ENCODE measurements at places on chromosomes 11 and 22.

- DNase-seq = no peak
Observed at GRCh38 chr11:120786206-120786735, 237.6 kb upstream of the TBCEL start.

DNA sequence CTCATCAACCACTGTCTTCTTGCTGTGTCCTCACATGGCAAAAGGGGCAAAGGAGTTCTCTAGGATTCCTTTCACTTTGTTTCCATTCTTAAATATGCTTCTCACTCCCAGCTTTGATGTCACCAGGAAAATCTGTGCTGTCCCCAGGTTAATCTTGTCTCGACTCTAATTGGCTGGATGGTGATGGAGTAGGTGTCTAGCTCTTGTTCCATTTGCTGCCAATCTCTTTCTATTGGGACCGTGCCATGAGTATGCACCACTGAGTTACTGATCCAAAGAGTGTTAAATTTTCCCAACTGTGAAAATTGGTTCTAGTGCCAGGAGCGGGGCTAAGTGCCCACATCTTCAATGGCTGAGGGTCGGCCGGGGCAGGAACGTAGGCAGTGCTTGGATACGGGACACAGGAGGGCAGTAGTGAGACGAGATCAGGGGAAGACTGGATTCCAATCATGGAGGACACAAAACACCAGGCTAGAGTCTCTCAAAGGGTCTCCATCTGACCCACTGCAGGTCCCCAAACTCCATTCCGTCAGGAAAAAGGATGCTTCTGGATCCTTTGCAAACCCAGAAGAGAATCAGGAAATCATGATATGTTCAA, 47.7 kb upstream of the CSNK2A3 start:
- DNase-seq = no peak

DNA sequence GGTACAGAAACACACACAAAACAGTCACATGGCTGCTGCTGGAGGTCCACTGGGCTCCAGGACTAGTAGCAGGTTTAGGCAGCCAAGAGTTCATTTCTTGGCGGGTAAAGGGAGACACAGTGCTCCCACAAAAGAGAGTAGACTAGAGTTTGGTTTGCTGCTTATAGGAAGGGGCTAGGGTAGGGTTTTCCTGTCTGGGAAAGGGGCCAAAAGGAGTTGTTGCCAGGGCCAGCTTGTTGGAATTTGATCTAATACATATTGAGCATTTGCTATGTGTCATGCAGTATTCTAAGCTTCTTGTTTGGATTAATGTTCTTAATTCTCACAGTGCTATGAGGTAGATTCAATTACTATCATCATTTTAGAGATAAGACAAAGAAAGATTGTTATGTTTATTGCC, 195.1 kb upstream of the PLET1 start:
- DNase-seq = no peak

DNA sequence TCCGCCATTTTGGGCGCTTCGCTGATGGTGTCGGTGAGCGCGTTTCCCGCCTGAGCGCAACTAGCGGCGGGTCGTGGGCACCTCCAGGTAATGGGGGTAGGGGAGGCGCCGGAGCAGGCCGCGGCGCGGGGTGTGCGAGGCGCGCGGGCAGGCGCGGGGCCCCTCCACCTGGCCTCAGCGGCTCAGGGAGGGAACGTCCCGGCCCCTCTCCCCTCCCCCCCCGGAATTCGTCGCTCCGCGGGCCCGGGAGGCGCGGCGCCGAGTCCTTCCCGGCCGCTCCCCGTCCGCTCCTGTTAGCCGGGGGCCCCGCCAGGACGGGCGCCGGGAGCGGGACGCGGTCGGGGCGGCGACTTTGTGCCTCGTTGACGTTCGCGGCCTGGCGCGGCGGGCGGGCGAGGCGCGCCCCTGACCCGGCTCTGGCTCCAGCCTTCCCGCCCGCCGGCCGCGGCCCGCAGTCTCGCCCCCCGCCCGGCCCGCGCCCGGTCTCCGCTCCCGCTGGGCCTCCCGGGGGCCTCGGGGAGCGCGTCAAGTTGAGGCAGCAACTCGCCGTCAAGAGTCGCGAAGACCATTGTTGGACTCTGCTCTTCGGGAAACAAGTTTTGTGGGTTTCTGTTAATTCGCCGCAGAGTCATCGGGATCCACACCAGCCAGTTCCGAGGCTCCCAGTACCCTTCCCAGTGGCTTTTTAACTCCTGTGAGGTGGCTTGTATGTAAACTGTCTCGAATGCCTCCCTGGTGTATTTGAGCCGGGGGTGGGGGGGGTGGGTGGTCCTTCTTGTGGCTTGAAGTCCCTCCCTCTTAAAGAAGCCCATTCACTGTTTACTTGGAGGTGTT, at the start of gene PPP6R3:
Gene PPP6R3 (plus strand): TSS at position 12 of the 834 bp plus-strand sequence. CDS start 76,913 bp downstream, outside the sequence.
- no peak for DNase-seq

DNA sequence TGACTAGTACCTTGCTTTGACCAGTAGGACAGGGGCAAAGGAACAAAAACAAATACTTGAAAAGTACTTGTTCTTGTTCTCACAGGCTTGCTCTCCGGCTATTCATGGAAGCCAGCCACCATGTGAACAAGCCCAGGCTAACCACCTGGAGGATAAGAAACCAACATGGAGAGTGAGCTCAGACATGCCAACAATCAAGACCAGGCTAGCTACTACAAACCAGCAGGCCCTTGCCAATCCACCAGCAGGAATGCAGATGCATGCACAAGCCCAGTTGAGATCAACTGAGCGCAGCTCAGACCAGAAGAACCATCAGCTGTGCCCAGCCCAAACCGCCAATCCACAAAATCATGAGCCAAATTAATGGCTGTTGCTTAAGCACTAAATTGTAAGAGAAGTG, 180.1 kb upstream of the ISX start:
- no peak for DNase-seq

- no peak for DNase-seq
Observed at GRCh38 chr22:30681831-30682230, 12.8 kb upstream of the OSBP2 start.

GRCh38 chr22:29267858-29268510, at the start of the genes EWSR1 and RHBDD3:
Gene EWSR1 (plus strand): TSS chr22:29268268. CDS start chr22:29268337, 69 bp downstream.
Gene RHBDD3 (minus strand): TSS chr22:29267981. CDS start chr22:29265626, 2,355 bp downstream.
- peak; percentile 95 for DNase-seq

DNA sequence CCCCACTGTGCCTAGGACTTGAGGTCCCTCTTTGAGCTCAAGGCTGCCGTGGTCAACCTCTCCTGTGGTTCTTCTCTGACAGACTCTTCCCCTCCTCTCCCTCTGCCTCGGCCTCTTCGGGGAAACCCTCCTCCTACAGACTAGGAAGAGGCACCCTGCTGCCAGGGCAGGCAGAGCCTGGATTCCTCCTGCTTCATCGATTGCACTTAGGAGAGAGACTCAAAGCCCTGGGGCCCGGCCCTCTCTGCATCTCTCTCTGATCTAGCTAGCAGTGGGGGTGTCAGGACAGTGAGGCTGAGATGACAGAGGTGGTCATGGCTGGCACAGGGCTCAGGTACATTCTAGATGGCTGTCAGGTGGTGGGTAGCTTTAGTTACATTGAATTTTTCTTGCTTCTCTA, 63.6 kb upstream of the EMID1 start:
- DNase-seq = no peak

- no peak for DNase-seq
Observed at GRCh38 chr11:44999068-44999467, 48.4 kb upstream of the TP53I11 start.

GRCh38 chr22:40395607-40396006, 25.2 kb downstream of the SGSM3 start:
- no peak for DNase-seq

GRCh38 chr11:96905143-96905542, 515.3 kb downstream of the JRKL start:
- DNase-seq = no peak

DNA sequence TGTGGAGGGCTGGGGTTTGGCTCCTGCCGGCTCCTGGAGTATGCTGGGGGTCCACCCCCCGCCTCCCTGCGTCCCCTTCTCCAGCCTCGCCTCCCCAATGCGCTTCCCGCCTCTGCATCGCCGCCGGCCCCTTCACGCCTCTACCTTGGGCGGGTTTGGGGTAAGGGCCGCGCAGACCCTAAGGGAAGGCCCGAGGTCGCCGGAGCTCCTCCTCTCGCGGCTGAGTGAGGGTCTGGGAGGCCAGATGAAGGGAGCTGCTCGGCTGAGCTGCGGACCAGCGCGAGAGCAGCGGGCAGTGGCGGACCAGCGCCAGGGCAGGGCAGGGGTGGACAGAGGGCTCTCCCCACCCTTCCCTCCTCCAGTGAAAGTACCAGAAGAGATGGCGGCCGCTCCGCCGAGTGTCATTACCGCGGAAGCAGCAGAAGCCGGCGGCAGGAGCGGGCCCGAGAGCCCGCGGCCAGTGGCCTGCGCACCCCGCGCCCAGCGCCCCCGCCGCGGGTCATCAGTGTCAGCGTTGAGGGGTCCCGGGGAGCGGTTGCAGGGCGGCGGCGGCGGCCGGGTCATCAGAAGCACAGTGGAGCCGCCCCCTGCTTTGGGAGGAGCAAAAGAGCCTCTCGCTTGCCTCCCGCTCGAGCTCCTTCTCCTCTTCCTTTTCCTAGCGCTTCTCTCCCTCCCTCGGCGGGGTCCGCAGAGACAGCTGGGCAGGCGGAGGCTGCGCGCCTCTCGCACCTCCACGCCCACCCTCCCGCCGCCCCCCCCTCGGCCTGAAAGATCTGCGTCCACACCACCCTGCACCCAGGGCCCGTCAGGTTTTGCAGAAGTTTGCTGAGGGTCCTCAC, 255.6 kb upstream of the CADM1 start:
- no peak for DNase-seq

DNA sequence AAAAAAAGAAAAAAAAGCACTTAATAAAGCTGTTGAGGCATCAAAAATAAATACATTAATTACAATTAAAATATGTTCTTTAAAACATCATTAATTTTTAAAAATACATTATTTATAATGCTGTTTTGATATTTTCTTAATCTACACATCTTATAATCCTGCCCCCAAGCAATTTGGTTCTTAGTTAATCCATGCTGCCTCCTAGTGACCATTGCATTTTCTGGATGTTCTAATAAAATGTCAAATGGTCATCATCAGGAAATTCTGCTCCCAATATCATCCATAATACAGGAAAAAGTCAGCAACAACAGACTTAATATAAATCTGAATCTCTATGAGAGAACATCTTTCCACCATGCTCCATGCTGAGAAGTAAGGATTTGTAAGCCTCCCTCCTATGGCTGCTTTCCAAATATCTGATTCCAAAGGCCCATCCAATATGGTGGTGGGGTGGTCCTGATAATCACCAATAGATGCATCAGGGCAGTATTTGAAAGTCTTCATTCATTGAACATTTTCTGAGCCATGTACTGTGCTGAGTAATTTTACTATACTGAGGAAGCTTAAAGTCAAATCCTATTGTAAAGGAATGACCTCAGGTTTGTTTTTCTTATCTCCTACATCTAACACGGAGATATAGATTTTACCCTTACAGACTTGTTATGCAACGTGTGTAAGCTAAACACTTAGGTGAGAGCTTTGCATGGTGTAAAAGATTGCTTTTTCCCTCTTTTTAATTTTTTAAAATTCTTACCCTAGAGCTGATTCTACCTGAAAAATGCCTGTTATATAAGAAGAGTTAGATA, 124.7 kb upstream of the BMAL1 start:
- no peak for DNase-seq

DNA sequence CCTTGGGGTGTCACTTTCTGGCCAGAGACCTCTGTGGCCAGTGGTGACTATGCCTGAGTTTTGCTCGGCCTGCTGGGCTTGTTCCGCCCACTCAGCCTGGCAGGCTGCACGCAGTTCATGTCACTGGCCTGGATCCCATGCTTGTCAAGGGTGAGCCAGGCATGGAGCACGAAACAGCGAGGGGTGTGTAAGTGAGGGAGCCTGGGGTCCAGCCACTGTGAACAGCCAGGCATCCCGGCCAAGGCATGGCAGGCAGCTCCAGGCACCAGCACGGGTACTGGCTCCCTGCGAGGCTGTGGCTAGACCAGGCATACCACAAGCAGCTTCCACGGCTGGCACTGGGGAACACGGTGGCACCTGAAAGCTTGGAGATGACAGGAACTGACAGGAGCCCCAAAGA, 214.3 kb downstream of the LRRC4C start:
- no peak for DNase-seq

DNA sequence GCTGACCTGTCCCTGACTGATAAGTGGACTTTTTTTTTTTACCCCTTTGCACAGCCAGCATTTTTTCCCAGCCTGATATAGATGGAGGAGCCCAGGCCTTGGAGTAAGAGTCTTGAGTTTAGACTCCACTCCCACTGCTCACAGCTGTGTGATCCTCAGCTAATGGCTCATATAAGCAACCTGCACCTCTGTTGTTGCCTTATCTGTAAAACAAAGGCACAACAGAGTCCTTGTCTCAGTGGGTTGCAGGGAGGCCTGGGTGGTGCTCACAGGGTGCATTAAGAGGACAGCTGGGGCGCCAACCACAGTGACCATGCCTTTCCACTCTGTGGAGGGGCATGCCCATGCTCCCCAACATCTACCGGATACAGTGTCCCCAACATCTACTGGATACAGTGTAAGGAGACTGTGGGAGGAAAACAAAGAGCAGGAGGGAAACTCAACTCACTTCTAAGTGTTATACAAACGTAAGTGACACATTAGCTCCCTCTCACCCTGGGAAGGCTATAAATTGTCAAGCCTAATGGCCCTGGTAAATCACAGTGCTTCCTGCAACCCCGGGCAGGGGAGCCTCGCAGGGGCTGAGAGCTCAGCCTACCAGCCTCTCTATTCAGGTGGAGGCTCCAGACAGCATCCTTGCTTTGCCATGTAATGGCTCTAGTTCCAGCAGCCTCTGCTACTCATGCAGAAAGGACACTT, 109.5 kb downstream of the TENM4 start:
- no peak for DNase-seq

- no peak for DNase-seq
Observed at GRCh38 chr11:126658306-126659056, 303.0 kb downstream of the ST3GAL4 start.

GRCh38 chr22:17369439-17370025, at the start of gene CECR2:
Gene CECR2 (plus strand): TSS chr22:17369460. CDS start chr22:17369784, 324 bp downstream.
- no peak for DNase-seq

GRCh38 chr22:25008666-25009065, 56.1 kb downstream of the KIAA1671 start:
- DNase-seq = no peak

- no peak for DNase-seq
Observed at GRCh38 chr11:128544471-128545051, 42.8 kb downstream of the ETS1 start.

- no peak for DNase-seq
Observed at GRCh38 chr11:66142370-66143263, 72.5 kb downstream of the PACS1 start.

DNA sequence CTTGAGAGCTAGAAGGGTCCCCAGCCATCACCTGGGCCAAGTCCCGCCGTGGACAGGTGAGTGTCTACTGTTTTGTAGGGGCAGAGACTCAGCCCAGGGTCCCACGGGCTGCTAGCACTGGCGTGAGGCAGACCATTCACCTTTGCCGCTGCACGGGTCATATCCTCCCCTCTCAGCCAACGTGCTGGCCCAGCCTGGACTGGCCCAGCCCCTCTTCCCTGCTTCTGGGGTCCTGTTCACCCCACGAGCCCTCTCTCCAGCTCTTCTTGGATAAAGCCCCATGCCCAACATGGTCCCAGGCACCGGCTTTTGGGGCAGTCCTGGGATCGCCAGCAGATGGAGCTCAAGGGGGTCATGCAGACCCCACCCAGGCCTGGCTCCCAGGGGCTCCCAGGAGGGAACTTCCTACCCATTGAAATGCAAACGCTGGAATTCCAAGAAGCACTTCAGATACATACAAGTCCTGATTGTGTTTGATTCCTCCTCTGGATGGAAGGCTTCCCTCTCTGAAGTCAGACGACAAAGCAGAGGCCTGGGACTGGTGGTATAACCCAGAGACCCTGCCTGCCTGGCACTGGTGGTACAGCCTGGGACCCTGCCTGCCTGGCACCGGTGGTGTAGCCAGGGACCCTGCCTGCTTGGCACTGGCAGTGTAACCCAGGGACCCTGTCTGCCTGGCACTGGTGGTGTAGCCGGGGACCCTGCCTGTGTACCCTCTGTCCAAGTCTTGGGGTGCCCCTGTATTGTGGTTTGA, 8.9 kb upstream of the SEPTIN5 start:
- DNase-seq = no peak

All from activated CD8-positive, alpha-beta memory T cell treated with anti-CD3 and anti-CD28 coated beads for 4 hours (primary cell).